M059J (cell line): ENCODE measurements at places on chromosomes 2 and 18. TPM values are rescaled to one million over a fixed set of nuclear protein-coding genes. Genes with fewer than 3 reads are reported as not detected.

Gene RND3
- total RNA-seq, result 170 and 187 TPM in 2 replicates

Gene UGT1A5
- total RNA-seq, result not detected in 2 replicates

- no peak for DNase-seq
Observed at GRCh38 chr2:106138543-106139237, 55.4 kb downstream of the UXS1 start.

Gene SERPINB13
- total RNA-seq, result not detected in 2 replicates

GRCh38 chr2:2808551-2809058, 477.5 kb upstream of the MYT1L start:
- no peak for DNase-seq

Gene HOXD13
- 2.1 and 3.6 TPM in 2 replicates for total RNA-seq

DNA sequence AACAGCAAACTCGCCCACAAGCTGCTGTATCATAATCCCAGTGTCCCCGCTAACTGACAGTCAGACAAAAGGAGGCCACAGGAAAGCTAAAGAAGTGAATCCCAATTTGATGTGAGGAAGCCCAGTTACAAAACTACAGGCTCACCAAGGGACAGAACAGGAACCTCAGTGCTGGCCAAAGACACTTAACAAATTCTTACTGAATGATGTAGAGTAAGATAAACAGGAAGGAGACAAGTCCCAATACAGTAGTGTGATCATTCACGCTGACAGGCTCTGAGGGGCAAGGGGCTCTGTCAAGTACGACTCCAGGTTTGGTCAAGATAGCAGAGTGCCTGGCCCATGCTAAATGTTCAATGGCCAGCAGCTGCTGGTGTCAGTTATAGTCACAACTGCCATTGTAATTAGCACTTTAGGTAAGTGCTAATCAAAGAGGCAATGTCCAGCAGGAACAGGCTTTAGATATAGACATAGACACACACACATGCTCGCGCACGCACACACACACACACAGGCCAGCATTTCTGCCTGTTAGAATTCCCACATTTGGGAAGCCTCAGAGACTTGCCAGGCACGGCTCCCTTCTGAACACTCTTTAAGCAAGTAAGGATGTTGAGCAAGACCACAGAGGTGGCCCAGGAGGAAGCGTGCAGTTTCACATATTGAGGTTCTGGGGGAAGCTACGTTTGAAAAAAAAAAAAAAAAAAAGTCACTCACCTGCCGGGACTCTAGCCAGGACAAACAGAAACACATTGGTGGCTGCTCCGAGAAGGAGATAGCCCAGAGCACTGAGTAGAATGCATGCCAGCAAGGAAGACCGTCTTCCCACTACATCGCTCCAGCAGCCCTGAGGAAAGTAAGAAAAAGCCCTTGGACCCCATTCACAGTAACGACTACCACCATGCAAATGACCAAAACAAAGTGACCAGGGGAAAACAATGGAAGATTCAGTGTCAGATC, 35.4 kb upstream of the TMEM182 start:
- DNase-seq, result no peak

GRCh38 chr18:55491616-55492015, 96.4 kb downstream of the TCF4 start:
- DNase-seq, result no peak

Gene CHST10
- total RNA-seq, result 12.3 and 13.7 TPM in 2 replicates

Gene CNGA3
- not detected in 2 replicates for total RNA-seq

DNA sequence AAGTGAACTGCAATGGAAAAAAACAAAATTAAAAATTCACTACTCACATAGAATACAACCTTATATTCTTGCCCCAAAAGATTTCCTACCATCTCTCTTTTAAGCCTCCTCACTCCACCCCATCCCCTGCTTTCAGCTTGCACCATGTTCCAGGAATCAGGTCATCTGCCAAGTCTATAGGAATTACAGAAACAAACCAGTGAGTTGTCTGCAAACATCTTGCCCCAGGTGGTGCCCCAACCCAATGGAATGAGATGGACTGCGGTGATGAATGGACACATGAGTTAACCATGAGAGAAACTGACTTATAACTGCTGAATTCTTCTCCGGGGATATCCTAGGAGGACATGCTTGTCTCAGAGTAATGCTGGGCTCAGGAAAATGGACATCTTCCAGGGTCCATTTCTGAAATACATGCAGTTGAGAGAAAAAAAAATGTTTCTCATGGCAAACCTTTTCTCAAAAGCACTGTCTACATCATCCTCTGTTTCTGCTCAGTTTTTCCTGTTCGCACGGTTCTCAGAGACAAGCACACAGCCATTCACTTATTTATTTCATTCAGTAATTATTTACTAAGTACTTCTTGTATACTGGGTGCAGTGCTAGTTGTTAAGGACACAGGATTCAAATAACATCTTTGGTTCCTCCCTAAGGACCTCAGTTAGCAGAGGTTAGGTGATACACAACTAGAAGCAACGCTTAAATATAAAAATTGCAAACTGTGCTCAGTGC, 350.0 kb downstream of the RND3 start:
- no peak for DNase-seq

Gene SP5
- 0.42 TPM in 1 of 2 replicates, not detected in the other for total RNA-seq
